Activated CD4-positive, alpha-beta T cell treated with anti-CD3 and anti-CD28 coated beads, Interleukin-2, amount 50 U/mL, for 16 hours (primary cell): ENCODE measurements at places on chromosomes 1 and 21.

DNA sequence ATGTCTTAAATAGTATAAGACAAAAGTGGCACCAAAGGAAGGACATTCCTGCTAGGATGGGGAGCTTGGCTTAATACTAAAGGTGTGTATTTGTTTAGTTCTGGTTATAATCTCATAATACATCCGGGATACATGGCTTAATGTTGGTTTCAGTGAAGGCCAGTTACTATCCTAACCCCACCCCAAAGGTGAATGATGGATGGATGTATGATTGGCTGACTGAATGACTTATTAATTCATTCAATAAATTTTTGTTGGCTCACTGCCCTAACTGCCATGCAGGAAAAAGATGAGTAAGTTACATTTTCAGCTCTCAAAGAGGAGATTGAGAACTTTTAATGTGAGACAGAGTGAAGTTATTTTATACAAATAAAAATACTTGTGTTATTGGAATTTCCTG is 52.2 kb downstream of the PHACTR4 start:
- DNase-seq, result no peak

DNA sequence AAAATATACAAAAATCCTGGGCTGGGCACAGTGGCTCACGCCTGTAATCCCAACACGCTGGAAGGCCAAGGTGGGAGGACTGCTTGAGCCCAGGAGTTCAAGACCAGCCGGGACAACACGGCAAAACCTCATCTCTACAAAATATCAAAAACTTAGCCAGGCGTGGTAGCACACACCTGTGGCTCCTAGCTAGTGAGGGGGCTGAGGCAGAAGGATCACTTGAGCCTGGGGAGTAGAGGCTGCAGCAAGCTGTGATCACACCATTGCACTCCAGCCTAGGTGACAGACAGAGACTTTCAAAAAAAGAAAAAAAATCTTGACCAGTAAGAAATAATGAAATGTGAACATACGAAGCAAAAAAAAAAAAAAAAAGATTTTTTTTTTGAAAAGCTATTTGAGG is 52.1 kb downstream of the ARID4B start:
- DNase-seq, result no peak

DNA sequence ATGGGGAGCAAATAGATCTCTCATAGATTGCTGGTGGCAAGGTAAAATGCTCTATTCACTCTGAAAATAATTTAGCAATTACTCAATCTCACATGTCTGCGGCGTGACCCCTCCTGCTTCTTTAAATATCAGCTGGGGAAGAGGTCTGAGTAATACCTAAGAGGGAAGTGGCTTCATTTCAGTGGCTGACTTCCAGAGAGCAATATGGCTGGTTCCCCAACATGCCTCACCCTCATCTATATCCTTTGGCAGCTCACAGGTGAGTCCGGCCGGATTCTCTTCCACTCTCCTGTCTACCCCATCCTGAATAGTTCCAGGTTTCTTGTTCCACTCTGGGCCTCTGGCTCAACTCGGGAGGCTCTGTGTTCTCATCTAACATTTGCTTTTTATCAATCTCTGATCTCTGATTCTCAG is at the start of gene SLAMF7:
TSS of gene SLAMF7 (plus strand) at position 150 of the 414 bp plus-strand sequence. CDS start at position 205, 55 bp downstream.
- peak; percentile 81 for DNase-seq

- peak; percentile 43 for DNase-seq
Measured at GRCh38 chr1:160741092-160741501, 2.0 kb downstream of the SLAMF7 start.

GRCh38 chr1:41917835-41918449 is 780 bp downstream of the HIVEP3 start:
- peak; percentile 46 for DNase-seq

DNA sequence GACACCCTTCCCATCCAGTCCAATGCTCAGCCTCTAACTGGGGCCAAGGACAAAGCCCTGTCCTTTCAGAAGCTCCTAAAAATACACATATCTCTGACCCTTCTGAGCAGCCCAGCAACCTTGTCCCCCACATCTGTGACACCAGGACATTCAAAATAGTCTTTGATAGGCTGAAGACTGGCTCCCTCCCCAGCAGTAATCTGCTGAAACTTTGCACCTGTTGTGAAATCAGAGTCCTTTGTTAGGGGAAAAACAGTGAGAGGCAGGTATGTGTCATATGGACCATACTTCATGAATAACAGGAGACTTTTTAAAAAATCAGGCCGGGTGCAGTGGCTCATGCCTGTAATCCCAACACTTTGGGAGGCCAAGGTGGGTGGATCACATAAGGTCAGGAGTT is 82.4 kb upstream of the VAMP3 start:
- DNase-seq, result no peak

DNA sequence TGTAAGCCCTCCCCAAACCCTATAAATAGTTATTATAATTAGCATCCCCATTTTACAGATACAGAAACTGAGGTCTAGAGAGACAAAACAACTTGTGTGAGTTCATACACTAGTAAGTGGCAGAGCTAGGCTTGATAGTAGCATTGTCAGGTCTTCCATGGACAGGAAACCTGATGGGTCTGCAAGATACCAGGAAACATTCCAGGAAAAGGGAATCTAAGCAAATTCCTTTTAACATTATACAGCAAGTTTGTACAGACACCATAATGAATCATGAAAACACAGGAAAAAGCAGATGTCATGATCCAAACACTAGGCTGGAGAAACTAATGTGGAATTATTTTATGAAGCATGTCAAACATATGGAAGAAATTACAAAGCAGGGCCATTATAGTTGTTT is 89.1 kb upstream of the KCNK2 start:
- no peak for DNase-seq

DNA sequence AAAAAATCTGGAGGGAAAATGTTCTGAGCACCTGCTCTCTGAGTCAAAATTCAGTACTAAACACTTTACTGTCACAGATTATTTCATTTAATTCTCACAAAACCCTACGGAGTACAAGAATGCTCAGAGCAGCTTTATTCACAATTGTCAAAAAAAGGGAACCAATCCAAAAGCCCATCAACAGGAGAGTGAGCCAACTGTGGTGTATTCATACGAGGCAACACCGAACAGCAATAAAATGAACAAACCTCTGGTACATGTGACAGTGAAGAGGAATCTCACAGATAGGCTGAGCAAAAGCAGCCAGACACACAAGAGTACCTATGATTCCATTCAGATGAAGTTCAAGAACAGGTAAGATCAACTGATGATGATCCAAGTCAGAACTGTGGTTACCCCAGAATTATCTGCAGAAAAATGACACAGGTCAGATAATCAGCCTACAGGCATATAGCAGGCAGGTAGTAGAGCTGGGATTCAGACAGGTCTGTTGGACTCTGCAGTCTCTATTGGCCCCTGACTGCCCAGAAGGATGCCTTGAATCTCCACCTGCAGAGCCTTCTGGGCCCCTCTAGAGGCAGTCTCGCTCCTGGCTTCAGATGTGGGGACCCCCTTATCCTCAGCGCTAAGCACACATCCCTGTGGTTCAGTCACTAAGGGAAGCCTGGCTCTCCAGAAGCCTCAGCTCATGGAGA is 19.2 kb downstream of the SLC9A1 start:
- no peak for DNase-seq

DNA sequence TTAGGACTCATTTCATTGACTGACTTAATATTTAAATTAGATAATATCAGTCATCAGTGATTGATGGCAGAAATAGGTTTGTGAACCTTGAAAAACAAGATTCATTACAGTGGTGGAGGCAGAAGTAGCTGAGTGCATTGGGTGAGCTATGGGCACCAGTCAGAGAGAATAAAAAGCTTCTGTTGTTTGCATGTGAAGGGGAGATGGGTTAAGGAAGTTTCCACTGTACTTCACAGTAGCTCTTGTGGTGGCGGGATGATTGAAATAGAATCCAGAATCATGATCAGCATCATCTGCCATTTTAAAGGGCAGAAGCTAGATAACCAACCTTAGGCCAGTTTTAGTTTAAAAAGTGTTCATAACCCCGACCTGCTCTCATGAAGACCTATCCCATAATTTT is 66.2 kb downstream of the DTL start:
- no peak for DNase-seq

GRCh38 chr1:8396083-8396785 is 78.3 kb downstream of the SLC45A1 start:
- DNase-seq, result no peak

GRCh38 chr1:156676820-156677615 is at the start of gene NES:
NES (minus strand) TSS chr1:156677407; CDS start chr1:156677264, 143 bp downstream.
- DNase-seq, result no peak

- no peak for DNase-seq
Measured at GRCh38 chr1:43902058-43902831, 31.4 kb upstream of the ARTN start.

- no peak for DNase-seq
Measured at GRCh38 chr1:179230721-179231120, 1.2 kb upstream of the ABL2 start.

DNA sequence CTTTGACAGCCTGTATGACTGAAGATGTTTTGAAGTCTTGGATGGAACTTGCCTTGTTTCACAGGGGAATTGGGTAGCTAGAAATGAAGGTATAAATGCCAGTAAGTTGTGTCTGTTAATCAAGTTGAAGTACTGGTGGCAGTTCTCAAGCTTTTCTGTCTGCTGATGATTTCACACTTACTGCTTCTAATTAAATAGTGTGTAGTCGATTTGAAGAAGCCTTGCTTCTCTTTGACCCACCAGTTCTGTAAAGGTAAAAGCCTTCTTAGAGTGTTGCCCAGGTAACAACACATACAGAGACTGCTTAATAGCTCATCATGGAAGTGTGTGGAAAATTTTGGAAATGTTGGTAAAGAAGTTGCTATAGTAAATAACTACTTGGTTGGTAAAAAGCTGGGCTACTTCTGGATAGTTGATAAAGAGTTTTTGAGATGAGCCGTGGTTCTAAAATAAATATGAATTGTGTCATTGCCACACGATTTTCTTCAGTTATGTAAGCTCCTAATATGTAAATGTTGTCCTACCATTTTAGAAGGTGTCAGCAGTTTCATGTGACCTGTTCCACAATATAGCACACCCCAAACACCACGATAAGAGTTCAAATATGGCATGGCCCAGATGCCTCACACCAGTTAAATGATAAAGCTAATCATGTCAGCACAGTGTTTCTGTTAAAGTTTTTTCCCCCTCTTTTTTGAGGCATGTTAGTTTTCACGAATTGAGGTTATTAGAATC is 7.4 kb downstream of the RABGAP1L start:
- no peak for DNase-seq

GRCh38 chr1:201383647-201384405 is 6.3 kb upstream of the TNNT2 start:
- DNase-seq, result no peak
